HS-5 (cell line): ENCODE measurements at places on chromosomes 12 and 14.

- no peak for DNase-seq
These were observed 59.7 kb downstream of the SLC24A4 start for GRCh38 chr14:92382677-92383076.

DNA sequence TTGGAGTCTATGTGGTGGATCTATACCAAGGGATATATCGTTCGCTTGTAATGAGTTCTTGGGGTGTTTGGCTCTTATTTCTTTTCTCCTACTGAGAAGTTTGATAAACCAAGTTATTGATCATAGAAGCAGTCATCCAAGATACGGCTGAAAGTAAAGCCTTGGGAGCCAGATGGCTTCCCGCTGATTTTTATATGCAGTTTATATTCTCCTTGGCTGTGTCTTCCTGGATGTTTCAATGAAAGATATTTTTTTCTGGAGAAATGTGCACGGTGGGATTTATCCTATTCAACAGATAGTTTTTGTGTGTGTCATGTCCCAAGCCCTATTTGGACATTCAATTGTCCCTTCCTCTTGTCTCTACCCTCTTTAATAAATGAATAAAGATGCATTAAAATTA lies 289.0 kb downstream of the ERC1 start:
- DNase-seq: no peak

DNA sequence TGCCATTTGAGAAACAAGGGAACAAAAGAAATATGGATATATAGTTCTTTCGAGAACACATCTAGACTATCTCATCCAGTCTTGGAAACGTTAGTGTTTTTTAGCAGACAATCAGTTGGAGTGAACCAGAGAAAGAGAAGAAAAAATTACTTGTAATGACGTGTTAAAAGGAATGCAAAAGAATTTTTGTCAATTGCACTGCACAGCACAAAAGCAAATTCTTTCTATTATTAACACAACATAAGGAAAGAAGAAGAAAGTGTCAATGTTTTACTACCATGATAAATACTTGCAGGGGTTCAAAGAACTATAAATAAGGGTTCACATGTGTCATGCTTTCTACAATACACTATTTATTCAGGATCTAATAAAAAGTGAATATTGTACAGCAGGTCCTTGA lies 27.5 kb upstream of the GSG1 start:
- DNase-seq: no peak

- no peak for DNase-seq
These were observed 27.3 kb downstream of the LLPH start for GRCh38 chr12:66103016-66103913.

- no peak for DNase-seq
These were observed 306.0 kb downstream of the NELL2 start for GRCh38 chr12:44570036-44570583.

- DNase-seq: no peak
These were observed 24.8 kb downstream of the FRMD6 start for GRCh38 chr14:51676549-51676948.

DNA sequence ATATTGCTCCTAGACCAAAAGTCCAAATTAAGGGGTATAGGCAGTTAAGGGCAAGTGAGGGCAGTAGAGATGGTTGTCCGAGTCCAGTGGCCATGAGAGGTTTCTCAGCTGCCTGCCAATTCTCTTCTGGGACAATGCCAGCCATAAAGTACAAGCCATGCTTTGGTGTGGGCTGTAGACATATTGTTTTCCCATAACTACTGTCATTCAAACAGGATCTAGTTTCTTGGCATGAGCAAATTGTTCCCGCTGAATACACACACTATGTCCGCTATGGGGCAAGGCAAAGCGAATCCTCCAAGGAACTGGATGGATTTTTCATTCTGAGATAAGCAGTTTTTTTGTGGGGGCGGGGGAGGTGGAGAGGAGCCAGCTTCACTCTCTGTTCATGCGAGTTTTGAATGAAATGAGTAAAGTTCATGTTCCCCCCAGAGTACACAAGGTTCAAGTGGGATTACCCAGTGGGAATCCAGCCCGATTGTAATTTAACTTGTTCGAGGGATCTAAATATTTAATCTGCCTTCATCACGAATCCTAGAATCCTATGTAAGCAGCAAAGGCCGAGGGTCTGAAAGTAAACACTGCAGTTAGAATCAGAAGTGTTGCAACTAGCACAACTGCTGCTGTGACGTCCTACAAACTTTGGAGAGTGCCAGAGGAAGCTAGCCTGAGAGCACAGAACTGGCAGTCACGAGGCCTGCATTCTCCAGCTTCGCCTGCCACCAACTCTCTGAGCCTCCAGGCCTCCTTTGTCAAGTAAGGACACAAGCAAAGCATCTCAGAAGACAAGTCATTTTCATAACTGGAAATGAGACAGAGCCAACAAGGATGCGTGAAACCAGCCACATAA lies 137.0 kb downstream of the CRADD start:
- no peak for DNase-seq

GRCh38 chr12:119710965-119711551 lies 43.1 kb downstream of the PRKAB1 start:
- no peak for DNase-seq

DNA sequence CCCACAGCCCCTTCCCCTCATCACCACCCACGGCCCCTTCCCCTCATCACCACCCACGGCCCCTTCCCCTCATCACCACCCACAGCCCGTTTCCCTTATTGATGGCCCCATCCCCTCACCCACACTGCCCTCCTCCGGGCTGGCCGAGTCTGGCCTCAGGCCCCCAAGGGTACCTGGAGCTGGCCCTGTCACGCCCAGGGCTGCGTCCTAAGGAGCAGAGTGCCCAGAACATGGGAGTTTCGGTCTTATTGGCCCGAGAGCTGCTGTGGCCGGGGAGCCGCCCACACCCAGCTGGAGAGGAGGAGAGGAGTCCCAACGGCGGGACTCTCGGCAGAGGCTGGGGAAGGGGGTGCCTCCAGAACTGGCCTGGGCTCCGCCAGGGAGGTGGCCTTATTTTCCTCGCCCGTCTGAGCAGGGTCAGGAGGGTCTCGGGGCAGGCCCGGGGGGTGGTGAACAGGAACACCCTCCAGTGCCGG lies 182.3 kb downstream of the KIF26A start:
- no peak for DNase-seq

- DNase-seq: no peak
These were observed 136.7 kb downstream of the ZNF664 start for GRCh38 chr12:124109760-124110159.

DNA sequence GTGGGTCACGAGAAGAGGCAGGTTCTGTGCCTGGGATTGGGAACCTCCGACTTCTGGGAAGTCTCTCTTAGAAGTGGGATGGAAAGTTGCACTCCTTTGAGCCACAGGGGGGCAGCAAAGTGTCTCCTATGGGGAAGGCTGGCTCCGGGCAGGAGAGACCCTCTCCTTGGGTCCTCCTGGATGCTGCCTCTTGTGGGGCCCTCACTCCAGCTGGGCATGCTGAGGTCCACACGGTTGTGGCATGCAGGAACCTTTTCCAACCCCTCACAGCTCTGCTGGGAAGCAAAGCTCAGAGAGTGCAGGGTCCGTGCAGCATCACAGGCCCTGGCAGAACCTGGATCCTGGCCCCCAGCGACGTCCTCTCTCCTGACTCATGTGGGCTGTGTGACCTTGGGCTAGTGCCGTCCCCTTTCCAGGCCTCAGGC lies 17.4 kb downstream of the SDSL start:
- DNase-seq: no peak
